ENCODE measurements at places on chromosomes 6 and 20.

GRCh38 chr6:30238178-30238795 is 25.1 kb upstream of the TRIM26 start:
- DNase-seq: peak; percentile 49

GRCh38 chr6:3887150-3887700 is 38.1 kb downstream of the FAM50B start:
- DNase-seq: peak; percentile 7

GRCh38 chr6:143185288-143185687 is 124.6 kb downstream of the AIG1 start:
- no peak for DNase-seq

GRCh38 chr6:71933881-71934280 is 47.5 kb downstream of the RIMS1 start:
- DNase-seq: no peak

DNA sequence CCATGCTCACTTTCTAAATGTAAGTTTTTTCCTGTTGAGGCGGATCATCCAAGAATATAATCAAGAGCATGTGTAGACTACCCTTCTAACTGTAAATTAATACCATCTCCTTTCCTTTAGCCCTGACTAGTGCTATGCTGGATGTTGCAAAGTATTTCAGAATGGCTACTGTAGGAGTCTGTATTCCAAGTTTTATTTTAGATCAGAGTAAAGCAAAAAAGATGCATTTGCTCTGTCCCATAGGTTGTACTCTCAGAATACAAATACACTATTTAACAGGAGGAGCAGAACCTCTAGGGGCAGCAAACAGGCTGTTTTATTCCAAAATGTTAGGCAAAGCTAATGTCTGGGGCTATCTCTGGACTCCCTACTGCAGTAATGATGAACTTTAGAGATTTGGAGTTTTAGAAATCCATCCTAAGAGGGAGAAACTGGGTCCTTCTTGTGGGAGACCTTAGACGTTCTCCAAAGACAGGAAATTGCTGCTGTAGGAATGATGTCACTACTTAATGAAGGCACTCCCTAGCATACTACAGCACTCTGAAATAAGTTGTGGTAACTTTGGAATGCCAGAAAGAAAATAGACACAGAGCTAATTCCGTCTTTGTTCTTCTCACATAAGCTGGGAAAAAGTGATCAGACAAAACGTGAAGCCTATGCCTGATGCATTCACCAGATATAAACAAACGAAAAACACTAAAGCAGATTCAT is 392.4 kb upstream of the HS3ST5 start:
- no peak for DNase-seq

GRCh38 chr6:25013246-25013645 is 77.5 kb upstream of the RIPOR2 start:
- no peak for DNase-seq

- DNase-seq: no peak
Measured at GRCh38 chr6:48606618-48607017, 495.6 kb upstream of the PTCHD4 start.

GRCh38 chr20:12057778-12058177 is 140.1 kb downstream of the BTBD3 start:
- no peak for DNase-seq

GRCh38 chr6:75377386-75377785 is 92.8 kb upstream of the TMEM30A start:
- DNase-seq: no peak

DNA sequence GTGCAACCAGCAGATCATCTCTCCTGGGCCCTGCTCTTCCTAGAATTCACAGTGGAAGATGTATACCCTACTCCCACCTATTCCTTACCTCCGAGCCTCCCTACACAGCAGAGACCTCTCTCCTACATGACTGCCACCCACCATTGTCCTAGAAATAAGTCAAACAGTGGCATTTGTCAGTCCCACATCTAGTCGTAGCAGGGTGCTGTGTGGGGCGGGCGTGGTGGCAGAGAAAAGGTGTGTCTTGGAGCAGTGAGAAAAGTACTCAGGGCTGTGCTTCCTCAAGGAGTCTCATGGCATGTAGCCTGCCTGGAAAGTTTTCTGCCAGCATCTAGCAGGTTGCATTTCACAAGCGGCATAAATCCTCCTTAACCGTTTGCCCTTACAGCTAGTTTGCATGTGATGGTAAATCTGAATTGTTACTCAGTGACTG is 59.4 kb upstream of the PTGIS start:
- DNase-seq: no peak

GRCh38 chr6:42043787-42044475 is 6.4 kb upstream of the TAF8 start:
- DNase-seq: peak; percentile 90

- no peak for DNase-seq
Measured at GRCh38 chr6:12490904-12491571, 200.9 kb downstream of the EDN1 start.

DNA sequence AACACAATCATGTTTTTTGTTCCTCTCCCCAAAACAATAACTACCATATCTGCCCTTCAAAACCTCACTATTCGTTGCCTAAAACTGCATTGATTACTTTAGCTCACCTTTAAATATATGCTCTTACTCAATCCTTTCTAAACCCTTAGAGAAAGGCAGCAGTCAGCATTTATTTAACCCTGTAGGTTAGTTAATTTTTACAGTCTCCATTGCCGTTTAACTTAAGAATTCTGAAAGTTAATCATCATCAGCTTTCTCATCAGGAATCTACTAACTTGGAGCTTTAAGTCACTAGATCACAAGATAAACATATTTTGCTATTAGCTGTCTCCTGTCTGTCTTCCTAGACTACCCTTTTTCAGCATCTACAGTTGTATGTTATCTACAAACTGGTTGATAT is 991.9 kb downstream of the EPHA7 start:
- DNase-seq: no peak

DNA sequence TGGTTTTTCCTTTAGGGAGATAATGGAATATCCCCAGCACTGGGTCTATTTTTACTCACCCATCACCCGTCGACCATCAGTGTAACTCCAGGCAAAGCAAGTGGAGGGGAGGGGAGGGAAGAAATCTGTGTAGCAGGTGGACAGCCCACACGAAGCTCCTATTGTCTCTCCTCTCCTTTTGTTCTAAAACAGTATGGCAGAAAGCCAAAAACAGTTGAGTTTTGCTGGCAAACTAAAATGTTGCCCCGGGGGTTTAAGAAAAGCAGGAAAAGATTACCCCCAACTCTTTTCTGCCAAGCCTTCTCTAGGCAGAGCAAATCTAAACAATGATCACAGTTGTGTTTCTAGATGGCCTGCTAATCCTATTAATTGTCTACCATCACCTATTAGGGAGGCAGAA is 89.7 kb downstream of the PREP start:
- DNase-seq: no peak

DNA sequence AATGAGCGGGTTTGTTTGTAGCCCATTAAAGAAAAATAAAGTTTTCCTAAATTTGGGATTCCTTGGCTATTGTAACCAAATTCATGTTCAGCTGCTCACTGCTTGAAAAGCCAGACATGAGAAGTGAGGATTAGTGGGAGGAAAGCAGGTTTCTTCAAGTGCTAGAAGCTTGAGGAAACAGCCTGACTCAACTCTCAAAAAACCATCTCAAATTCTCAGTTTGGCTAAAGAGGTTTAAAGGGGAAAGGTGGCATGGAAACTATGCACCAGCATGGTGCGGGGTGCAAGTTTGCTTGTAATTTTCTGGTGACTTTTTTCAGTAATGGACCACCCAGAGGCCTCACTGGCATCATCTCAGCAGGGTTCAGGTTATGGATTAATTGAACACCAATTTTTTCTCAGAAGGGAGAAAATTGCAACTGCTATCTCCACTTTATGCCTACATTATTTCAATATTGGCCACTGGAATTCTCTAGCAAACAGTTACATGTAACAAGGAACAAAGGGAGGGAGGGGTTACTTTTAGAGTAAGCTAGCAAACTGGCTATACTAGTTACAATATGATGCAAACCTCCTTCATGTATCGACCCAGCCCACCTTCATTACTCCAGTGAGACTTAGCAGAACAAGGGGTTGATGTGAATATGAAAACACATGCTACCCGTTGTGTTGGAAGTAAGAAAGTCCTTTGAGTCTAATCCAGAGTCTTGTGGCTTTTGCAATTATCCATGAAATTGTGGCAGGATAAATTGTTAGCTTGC is 85.0 kb upstream of the IFNGR1 start:
- no peak for DNase-seq

GRCh38 chr6:11213422-11214021 is 18.9 kb downstream of the NEDD9 start:
- no peak for DNase-seq

GRCh38 chr6:6811128-6812009 is 222.8 kb downstream of the LY86 start:
- DNase-seq: peak; percentile 37

DNA sequence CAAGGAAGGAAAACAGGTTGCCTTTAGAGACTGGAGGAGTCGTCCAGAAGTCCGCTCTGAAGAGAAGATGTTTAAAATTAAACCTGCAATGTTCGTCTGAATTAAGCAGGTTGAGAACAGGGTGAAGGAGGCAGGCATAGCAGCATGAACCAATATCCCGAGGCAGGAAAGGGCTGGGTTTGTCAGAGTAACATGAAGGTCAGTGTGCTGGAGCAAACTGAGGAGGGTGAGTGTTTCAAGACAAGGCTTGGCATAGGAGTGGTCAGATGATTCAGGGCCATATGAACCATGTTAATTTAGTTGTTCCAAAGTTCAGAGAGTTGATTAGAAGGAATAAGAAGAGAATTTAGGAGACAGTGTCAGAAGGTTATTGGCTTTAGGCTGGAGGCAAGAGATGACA is 93.3 kb downstream of the UTRN start:
- no peak for DNase-seq

DNA sequence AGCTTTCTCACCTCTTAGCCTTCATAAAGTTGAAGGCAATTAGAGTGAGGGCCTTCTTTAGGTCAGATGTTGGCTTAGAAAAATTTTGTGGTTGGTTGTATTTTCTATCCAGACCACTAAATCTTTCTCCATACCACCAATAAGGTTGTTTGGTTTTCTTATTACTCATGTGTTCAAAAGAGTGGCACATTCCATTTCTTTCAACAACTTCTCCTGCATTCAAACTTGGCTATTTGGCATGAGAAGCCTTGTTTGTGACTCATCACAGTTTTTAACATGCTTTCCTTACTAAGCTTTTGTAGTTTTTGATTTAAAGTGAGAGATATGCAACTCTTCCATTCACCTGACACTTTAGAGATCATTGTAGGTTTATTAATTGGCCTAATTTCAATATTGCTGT is 949.6 kb downstream of the TBC1D32 start:
- DNase-seq: no peak

DNA sequence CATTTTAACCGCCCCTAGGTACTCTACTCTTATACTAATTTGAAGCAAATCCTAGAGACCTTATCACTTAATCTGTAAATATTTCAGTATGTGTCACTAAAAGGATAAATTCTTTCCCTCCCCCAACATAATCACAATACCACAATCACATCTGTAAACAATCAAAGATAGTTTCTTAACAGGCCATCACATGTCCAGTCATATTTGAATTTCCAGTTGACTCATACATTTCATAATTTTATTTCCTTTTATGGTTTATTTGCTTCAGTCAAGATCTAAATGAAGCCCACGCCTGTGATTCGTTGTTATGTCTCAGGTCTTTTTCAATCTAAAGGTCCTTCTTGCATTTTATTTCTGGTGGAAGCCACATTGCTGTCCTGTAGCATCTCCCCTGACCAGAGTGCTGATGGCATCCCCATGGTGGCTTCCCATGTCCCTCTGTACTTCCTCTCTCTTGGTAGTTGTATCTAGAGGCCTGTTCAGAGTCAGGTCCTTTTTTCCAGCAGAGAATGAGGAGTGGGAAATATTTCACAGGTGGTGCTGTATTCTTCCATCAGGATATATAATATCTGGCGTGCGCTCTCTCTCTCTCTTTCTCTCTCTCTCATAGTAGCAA is 128.6 kb upstream of the SLC22A23 start:
- DNase-seq: no peak

- peak; percentile 25 for DNase-seq
Measured at GRCh38 chr6:39361657-39362486, 39.4 kb upstream of the KCNK16 start.

- DNase-seq: no peak
Measured at GRCh38 chr20:34389206-34389953, 26.3 kb downstream of the ITCH start.

DNA sequence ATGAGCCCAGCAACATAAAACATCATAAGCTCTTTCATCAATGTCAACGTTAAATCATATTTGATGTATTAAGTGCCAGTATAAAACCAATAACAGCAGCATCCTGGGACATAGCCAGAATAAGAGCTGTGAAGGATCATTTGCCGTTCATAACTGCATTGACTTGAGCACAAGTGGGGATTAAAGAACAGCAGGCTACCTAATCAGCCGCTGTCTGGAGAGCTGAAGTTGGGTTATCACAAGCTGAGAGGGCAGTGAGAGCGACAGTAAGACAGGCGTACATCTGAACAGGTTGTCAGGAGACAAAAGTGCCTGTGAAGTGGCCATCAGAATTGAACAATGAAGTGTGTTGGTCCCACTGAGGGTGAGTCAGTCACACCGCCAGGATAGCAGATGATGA is 269.6 kb downstream of the GRIK2 start:
- no peak for DNase-seq

- DNase-seq: no peak
Measured at GRCh38 chr6:2651536-2651935, 99.2 kb downstream of the MYLK4 start.

- no peak for DNase-seq
Measured at GRCh38 chr6:45476341-45476740, 98.6 kb upstream of the SUPT3H start.

- DNase-seq: no peak
Measured at GRCh38 chr6:43250992-43251373, 7.7 kb downstream of the TTBK1 start.

DNA sequence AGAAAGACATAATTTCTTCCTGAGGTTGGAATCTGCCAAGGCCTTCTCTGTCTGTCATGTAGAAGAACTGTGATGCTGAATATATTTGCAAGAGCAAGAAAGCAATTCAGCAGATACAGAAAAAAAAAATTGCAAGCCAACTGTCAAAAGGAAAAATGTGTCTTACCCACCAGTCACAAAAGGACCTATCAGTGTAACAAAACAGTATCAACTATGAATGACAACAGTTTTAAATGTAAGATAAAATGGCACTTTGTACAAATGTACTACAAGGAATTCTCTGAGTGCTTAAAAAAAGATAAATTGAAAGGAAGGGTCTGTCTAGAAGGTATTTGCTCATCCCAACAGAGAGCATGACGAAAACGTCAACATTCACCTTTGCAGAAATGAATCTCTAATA is 185.3 kb upstream of the TFAP2D start:
- no peak for DNase-seq

DNA sequence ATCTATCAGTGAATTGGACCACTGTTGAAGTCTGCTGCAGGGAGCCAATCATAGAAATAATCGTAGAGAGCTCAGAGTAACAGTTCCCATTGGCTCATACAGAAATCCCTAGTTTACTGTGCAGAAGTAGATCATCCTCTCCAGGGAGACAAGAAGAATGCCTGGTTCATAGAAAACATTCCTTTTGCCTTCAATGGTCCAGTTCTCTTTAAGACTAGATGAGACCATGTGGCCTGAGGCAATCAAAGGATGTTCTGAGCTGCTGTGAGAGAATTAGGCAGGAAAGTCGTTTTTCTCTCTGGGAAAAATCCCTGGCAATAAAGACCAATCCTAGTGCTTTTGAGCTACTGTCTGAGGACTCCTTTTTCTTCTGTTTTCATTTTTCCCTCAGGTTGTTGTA is 208.4 kb downstream of the CENPW start:
- DNase-seq: no peak

All from CD4-positive, alpha-beta T cell treated with Interleukin-12 subunit alpha and Interleukin-12 subunit beta, for 1 hour (primary cell).